ENCODE measurements at places on chromosomes 5 and 9. TPM values are rescaled to one million over a fixed set of nuclear protein-coding genes. Genes with fewer than 3 reads are reported as not detected.

DNA sequence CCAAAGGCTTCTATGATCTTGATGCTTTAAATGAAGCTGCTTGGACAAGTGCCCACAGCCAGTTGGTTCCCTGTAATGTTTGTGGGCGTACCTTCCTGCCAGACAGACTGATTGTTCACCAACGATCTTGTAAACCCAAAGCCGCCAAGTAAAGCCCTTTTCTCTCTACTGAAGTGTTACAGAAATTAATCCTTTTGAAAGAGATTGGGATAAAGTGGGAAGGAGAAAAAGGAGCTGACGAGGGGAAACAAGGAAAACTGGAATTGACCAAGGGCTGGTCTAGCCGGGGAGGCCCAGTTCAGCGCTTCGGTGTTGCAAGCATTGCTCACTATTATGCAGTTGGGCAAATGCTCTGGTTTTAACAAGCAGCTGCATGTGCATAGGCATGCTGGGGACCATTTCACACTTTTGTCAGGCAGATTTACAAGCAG, 53.2 kb downstream of the ZNF474 start:
- DNase-seq = no peak

The COX7C gene
- total RNA-seq = 110 TPM

DNA sequence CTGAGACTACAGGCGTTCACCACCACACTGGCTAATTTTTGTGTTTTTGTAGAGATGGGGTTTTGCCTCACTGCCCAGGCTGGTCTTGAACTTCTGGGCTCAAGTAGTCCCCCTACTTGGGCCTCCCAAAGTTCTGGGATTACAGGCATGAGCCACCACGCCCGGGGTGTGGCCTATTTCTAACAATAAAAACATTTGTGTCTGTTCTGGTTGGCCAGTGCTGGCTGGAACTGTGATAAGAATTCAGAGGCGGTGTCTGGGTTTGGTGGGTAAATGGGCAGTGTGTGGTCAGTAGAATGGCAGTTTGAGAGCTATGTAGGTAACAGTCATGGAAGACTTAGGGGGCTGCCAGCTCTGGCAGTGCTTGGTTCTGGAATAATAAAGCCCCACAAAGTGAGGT, 46.9 kb upstream of the SYNPO start:
- DNase-seq = peak; percentile 57

- no peak for DNase-seq
Observed at GRCh38 chr5:65892801-65893200, 33.6 kb upstream of the ERBIN start.

DNA sequence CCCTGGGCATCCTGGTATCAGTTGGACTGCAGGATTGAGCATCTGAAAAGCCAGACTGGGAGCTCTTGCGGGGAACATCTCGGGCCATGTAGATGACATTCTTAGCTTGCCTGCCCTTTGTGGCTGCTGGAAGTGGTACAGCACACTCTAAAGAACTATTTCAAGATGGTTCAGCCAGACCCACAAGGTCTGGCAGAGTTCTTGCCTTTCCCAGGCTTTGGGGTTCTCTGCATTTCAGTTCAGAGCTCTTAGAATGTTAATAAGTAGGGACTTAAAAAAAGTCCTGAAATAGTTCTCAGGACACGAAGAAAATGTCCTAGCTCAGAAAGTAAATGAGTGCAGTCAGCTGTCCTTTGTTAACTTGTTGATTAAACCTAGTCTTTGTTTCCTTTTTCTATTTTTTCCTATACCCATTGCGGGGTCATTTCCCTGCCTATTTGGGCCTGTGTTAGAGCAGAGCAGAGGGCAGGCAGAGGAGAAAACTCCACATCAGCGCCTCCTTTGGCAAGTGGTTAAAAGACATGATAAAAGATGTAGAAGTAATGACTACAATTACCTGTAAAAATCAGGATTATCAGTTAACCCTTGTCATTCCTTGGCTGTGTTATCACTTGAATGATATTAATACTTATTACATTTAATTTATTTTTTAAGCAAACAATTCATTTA, 291.5 kb downstream of the ZSWIM6 start:
- no peak for DNase-seq

- DNase-seq = no peak
Observed at GRCh38 chr5:5676218-5676617, 253.7 kb downstream of the ICE1 start.

DNA sequence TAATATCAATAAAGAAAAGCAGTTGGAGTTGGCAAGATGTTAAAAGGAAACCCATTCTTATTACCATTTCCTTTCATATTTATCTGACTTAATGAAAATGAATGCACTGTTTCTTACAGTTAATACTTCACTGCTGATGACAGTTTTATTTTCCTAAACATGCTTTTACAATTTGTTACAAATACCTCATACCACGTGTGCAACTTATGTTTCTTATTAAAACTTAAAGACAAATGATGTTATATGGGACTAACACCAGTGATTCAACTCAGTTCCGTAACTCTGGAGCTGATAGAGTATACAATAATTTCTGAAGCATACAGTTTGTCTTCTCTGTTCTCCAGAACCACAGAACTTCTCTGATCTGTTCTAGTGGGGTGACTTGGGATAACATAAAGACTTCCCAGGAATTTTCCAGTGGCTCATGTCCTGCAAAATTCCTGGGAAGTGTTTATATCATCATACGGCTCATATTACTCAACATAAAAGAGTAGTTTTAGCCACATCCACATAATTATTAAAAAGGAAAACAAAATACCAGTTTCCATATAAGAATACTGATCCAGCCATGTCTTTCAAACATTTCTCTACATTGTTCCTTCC, 1259.0 kb upstream of the C9orf72 start:
- DNase-seq = no peak

DNA sequence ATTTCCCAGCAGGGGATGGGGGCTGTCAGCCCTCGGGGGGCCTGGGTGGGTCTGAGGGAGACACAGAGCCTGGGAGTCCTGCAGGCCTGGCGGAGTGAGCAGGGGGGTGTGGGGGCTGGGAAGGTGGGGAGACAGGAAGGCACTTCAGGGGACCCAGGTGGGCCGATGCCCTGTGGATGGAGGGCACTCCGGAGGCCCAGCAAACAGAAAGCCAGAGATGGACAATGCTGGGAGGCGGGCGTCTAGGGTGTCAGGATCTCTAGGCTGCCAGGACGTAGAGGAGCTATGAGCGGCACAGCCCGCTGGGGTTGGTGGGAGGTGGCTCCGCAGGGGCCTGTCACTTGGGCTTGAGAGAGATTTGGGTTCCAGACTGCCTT, 87.6 kb upstream of the COL5A1 start:
- peak; percentile 73 for DNase-seq

The PTPRD gene
- 23.9 TPM for total RNA-seq

DNA sequence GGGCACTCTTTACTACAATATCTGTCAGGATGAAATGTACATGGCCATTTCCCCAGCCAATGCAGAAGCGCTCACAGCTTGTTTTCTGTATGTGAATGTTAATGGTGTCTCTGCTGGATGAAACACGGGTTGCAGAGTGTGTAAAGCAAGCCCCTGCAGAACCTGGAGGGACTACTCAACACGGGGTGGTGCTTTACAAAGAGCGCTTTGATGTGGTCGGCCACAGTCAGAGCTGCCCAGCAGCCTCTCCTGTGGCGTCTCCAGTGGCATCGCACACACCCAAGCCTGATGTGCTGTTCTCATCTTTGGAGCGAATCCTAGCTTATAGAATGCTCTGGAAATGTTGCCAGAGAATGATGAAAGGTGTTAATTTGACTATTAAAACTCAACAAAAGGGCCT, 162.7 kb upstream of the NFIL3 start:
- peak; percentile 5 for DNase-seq

The GALNT10 gene
- total RNA-seq = 62.2 TPM

DNA sequence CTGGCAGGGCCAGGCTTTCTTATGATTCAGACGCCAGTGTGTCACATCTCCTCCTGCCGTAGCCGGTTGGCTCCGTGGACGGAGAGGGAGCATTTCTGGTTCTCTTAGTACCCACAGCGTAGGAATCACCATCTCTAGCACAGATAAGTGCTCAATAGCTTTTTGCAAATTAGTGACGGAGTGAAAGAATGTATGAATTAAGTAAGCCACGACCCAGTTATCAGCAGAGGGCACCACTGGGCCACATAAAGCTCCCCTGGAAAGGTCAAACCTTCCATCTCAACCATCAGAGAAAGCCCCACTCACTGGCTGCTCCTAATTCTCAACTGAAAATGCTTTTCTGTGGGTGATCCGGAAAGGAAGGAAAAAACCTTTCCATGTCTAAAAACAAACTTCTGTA, 317.0 kb upstream of the ADCY2 start:
- no peak for DNase-seq

DNA sequence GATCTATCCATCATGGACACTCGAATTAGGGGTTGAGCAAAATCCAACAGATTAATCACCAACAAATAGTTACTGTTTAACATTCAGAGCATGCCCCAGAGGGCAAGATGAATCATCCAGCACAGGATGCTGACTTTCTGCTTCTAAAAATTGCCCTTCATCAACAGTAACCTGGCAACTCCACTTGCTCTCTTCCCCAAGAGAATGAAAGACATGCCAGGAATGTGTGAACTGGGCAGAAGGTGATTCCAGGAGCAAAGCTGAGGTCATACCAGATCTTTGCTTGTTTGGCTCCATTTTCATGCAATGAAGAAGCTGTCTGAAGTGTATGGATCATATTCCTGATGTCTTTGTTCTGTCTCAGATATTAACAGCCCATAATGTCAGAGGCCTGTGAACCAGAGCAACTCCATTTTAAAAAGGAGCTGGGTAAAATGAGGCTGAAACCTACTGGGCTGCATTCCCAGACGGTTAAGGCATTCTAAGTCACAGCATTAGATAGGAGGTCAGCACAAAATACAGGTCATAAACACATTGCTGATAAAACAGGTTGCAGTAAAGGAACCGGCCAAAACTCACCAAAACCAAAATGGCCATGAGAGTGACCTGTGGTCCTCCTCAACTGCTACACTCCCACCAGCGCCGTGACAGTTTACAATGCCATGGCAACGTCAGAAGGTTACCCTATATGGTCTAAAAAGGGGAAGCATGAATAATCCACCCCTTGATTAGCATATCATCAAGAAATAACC, 2.5 kb upstream of the ZNF367 start:
- DNase-seq = peak; percentile 91
